AG10803 (cell line): ENCODE measurements at places on chromosomes 5 and 9.

- no peak for DNase-seq
Observed at GRCh38 chr5:69160651-69161050, 6.3 kb upstream of the CCNB1 start.

- no peak for DNase-seq
Observed at GRCh38 chr9:12414514-12414913, 278.7 kb upstream of the TYRP1 start.

DNA sequence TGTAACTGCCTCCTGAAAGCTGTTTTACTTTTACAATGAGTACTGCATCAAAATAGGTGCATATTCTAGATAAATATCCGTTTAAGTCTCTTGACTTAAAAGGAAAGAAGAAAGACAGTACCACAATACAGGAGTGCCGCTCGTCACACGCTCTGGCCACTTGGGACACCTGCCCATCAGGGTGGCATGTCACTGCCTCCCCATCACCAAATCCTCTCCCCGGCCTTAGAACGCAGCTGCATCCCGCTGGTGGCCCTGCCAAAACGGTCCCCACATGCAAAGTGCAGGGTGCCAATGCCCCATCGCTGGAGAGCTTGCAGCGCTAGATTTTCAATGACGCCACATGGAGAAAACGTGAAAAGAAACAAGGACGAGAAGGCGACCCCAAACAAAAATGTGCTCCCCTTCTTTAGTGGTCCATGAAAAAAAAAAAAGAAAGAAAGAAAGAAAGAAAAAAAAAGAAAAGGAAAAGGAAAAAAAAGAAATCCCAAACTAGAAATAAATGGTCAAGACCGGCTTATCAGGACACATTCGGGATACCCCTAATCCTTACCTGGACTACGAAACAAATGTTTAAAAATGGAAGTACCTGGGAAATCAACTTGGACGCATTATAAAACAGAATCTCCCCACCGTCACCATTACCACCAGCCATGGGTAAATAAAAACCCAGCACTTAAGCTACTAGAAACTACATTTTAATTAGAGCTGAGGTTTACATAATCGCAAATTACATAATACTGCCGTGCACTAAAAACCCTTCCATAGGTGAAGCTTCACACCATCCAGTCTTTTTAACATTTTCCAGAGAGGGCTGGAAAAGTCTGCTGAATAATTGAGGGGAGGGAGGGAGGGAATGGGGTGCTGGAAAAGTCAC lies 1.0 kb downstream of the ANKH start:
- DNase-seq = no peak

DNA sequence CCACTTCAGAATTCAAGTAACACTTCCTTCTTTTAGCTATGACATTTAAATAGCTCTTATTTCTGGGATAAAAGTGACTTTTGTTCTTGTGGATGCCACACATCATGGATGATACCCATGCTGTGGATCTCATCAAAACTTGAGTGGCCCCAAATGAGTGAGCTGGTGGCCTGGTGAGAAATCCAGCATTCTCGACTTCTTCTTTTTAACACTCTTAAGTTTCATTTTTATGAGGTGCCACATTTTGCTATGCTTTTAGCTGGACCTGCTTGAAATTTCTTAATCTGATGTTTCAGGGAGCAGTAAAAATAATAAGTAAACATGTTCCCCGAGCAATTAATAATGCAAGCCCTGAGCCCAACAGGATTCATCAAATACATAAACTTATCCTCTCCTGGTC lies 384.8 kb upstream of the MEF2C start:
- DNase-seq = no peak

DNA sequence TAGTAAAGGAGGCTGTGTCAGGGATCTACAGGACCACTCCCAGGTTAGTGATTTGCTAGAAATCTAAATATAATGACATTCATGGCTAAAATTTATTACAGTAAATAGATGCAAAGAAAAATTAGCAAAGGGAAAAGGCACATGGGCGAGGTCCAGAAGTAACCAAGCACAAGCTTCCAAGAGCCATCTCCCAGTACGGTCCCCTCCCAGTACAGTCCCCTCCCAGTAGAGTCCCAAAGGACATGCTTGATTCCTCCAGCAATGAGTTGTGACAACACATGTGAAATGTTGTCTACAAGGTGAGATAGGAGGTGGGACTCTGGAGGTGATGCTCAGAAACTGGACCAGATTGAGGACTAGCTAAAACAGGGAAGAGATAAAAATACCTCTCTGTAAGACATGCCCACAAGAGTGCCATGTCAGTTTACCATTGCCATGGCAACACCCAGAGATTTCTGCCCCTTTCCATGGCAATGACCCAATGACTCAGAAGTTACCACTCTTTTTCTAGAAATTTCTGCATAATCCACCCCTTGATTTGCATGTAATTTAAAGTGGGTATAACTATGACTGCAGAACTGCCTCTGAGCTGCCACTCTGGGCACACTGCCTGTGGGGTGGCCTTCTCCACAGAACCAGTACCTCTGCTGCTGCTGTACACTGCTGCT lies 27.9 kb upstream of the CEMIP2 start:
- no peak for DNase-seq

GRCh38 chr9:35044071-35044470 lies 28.4 kb downstream of the VCP start:
- peak; percentile 18 for DNase-seq

DNA sequence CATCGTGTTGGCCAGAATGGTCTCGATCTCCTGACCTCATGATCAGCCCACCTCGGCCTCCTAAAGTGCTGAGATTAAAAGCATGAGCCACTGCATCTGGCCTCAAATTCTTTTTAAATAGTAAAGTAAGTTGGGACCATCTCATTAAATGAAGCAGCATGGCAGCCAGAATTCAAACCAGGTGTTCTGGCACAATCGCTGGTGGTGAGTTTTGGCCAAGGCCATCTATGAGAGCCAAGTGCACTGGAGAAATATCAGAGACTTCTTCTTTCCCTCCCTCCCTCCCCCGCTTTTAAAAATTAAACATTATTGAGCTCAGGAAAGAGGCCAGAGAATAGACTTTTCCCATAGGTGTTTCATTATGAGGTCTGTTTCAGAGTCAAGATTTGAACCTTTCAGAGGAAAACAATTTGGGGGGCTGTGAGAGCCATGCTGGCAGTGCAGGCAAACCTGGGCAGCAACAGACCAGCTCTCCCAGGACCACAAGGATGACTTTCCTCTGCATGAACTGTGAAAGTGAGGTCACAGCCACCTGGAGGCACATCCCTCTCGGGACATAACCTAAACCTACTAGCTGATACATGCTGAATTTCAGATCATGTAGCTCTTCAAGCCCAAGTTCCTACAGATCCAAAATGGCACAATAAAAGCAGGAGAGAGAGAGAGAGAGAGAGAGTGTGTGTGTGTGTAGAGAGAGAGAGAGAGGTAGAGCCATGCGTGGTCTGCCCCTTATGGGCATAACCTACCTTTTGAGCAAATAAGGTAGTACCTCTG lies 94.6 kb upstream of the DMRT1 start:
- no peak for DNase-seq

GRCh38 chr5:131525805-131526204 lies 109.2 kb downstream of the RAPGEF6 start:
- DNase-seq = peak; percentile 79

DNA sequence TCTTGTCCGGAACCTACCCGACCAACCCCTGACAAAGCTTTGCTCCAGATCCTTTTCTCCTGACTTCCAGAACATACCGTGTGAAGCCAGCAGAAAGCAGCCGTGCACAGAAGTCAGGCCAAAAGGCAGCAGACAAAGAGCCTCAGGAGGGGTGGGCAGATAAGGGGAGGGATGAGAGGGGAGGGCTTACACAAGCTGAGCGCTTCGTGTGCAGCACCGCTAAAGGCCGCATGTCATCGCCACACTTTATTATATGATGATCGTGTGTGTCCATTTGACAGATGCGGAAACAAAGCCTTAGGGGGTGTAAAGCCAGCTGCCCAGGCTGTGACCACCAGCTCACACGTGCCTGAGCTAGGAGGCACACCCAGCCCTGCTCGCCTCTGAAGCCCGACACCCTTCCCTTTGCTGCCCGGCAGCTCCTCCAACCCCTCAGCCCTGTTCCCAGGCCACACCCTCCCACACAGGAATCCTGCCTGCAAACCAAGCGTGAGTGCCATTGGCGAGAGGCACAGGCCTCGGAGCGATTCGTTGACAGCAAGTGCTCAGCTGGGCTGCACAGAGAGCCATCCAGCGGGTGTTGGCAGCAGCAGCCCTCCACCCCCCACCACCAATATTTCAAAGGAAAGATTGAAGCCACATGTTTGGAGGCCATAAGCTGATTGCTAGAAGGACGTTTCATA lies 170.5 kb upstream of the SMIM23 start:
- peak; percentile 24 for DNase-seq

- peak; percentile 28 for DNase-seq
Observed at GRCh38 chr5:163586531-163586956, 81.1 kb downstream of the MAT2B start.

- no peak for DNase-seq
Observed at GRCh38 chr9:20200581-20200980, 411.7 kb upstream of the SLC24A2 start.

DNA sequence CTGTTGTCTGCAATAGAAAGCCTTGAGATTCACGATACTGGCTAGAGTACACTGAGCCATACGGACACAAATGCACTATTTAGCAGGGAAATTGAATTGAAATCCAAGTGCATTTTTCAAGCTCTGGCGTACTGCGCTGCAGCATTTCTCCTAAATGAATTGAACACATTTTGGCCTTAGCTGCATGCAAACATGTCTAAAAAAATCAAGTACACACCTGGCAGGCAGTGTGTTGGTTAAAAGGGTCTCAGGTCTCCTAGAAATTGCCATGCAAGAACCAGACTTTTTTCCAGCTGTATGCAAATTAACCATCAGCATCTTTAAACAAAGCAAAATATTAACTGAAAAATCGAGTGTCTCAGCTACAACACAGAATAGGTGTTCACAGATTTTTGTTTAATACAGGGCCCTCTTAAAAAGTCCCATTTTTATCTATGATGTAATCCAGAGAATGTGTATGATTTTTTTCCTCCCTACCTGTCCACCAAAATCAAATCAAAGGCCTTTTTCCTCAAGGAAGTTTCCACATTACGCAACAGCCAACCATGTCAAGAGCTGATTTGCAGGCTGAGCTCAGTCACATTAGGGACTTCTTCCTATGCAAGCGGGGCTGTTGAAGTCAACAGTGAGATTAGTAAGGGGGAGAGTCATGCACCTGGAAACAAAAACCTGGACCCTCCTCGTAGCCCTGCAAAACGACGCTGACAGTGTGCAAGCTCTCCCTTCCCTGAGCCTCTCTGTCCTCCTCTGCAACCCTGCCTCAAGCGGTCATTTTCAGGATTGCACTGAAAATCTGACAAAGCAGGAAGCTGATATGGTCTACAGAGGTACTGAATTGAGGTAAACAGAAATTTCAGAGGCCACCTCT lies 14.1 kb upstream of the SFXN1 start:
- DNase-seq = no peak

- peak; percentile 71 for DNase-seq
Observed at GRCh38 chr9:84296146-84296843, 44.3 kb downstream of the SLC28A3 start.

GRCh38 chr5:65803699-65804391 lies 81.8 kb downstream of the NLN start:
- DNase-seq = no peak

- DNase-seq = no peak
Observed at GRCh38 chr5:65334077-65334476, 147.6 kb downstream of the ADAMTS6 start.

- peak; percentile 54 for DNase-seq
Observed at GRCh38 chr9:108972626-108973209, 38.5 kb downstream of the ABITRAM start.

DNA sequence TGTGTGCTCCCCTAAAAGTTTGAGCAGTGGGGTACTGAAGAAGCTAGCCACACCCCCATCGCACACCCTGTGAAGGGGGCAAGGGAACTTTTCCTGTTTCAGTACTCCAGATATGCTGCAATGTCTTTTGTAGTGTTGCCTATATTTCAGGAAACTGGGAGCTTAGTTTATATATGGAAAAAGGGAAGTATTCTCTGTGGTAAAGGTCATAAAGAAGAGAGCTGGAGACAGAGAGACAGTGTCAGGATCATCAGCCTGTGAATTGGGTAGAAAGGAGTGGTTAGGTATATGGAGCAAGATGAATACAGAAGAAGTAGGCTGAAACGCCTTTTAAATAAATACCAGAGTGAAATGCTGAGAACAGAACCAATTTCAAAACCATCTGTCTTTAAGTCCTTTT lies 82.2 kb upstream of the C9orf72 start:
- no peak for DNase-seq

DNA sequence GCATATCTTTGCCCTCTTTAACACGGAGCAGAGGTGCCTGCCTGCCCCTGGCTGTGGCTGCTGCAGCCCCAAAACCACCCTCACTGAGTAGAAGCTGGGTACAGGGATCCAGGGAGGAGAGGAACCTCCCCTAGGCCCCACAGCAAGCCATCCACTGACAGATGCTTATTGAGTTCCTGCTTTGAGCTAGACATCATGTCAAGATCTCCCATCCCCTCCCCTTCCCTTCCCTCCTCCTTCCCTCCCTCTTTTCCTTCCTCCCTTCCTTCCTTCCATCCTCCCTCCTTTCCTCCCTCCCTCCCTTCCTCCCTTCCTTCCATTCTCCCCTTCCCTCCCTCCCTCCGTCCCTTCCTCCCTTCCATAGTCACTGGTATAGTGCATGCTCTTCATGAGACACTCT lies 29.3 kb downstream of the GOLGA2 start:
- DNase-seq = no peak

DNA sequence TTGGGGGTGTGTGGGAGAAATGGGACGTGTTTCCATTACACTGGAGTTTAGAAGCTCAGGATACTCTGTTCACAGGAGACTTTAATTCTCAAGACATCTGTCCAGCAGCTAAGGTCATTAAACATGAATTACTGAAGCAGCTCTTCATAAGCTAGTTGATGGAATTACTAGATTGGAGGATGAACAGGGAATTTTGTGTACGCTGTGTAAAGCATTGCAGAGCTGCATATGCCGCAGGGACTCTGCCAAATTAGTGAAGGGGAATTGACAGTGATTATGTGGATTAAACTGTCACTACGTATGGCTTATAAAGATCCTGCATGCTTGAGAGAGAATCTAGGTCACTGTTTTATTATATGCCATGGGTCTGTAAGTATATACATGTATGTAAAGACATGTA lies 177.5 kb upstream of the TBC1D2 start:
- DNase-seq = no peak

- DNase-seq = peak; percentile 95
Observed at GRCh38 chr9:19161257-19162025, 34.1 kb upstream of the PLIN2 start.

- no peak for DNase-seq
Observed at GRCh38 chr5:85671223-85671970, 946.3 kb upstream of the COX7C start.
